ENCODE measurements at places on chromosomes 3 and 15.

GRCh38 chr3:177282119-177282655, 84.9 kb upstream of the TBL1XR1 start:
- DNase-seq, result no peak

DNA sequence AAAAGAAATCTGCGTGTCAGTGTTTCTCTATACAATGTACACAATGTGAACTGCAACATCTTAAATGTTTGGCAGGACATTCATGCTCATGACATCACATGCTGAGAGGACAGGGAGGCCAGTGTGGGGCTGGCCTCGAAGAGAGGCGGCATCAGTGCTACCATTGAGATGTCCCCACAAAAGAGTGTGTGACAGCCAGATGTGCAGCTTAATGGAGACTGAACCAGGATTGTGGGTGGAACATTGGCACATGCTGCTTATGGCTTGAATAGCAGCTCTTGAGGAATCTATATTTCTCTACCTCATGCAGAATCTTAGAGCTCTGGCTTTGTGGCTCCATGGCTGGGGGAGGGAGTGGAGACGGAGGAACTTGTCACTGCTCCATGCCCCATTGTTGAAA, 18.5 kb downstream of the CLDN11 start:
- no peak for DNase-seq

DNA sequence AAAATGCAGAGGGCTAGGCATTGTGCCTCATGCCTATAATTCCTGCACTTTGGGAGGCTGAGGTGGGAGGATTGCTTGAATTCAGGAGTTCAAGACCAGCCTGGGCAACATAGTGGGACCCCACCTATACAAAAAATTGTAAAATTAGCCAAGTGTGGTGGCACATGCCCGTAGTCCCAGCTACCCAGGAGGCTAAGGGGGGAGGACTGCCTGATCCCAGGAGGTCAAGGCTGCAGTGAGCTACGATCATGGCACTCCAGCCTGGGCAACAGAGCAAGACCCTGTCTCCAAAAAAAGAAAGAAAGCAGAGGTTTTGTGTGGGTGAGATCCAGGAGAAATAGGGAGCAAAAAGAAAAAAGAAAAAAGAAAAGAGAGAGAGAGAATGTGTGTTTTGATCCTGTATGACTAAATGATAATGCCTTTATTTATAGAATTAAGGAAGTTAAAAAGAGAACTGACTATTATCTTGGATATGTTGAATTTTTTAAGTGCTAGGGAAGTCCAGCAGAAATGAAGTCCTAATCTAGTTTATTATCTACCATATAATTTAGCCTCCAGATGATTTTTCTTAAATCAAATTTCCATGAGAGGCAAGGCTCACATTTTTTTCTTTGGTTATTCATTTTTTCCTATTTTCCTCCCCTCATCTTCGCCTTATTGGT, 4.8 kb downstream of the TTBK2 start:
- DNase-seq, result no peak

- DNase-seq, result peak; percentile 34
Measured at GRCh38 chr15:99442252-99442897, 123.4 kb upstream of the MEF2A start.

- DNase-seq, result no peak
Measured at GRCh38 chr15:83174891-83175290, 32.7 kb downstream of the HDGFL3 start.

DNA sequence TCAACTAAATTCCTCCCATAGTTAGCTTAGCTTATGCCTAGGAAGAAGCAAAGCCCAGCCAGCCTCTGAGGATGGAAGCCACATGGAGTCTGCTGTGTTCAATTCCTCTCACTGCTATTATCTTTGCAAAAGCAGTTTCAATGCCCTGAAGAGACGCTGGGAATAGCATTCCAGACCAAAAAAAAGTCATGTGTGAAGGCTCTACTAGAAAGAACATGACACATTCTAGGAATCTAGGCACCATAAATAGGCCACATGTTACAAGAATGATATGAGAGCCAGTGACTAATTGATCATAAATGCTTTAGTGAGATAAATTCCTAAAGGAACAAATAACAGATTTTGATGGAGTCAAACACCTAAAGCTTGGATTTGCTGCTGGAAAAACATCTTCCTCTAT, 800.8 kb downstream of the TUSC7 start:
- no peak for DNase-seq

DNA sequence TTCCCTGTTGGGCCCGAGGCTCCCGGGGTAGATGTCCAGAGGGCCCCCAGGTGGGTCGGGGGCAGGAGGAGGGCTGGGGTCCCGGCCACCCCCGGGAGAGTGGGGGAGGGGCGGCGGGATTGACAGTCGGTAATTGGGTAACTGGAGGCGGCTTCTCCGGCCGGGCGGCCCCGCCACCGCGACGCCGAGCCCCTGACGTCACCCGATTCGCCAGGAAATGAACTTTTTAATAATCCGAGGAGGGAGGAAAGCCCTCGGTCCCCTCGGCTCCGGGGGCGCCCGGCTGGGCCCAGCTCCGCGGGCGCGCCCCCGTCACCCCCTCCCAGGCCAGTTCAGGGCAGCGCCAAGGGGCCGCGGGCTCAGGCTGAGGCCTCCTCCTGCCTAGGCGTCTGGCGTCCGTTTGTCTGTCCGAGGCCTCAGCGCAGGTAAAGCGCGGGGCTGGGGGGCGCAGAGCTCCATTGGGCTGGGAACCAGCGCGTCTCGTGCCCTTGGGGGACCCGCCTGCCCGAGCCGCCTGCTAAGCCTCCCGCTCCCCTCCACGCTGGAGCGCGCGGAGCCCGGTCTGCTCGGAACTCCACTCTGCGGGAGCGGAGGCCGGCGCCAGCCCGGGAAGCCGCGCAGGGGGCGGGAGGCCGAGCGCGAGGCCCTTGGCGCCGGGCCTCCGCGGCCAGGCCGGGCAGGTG, 3.9 kb downstream of the GATA2 start:
- peak; percentile 79 for DNase-seq

DNA sequence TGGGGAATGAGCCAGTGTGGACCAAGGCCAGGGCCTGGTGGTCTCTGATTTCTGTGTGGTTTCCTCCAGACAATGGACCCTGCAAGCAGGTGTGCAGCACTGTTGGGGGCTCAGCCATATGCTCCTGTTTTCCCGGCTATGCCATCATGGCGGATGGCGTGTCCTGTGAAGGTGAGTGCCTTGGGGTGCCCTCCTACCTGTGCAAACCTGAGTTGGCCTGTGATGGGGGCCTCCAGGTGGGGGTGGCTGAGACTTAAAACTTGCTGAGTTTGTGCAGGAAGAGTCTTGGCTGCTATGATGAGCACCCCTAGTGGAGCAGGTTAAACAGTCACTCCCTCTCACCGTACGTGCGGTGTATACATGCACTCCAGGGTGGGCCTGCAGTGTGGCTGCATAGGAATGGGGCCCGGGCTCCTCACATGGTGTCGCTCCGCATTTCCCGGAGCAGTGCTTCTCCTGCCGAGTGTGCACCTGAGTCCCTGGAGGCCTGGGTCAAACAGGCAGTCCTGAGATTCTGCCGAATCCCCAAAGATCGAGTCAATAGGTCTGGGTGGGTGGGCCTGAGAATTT, 70.8 kb downstream of the FBLN2 start:
- DNase-seq, result no peak

GRCh38 chr15:53331328-53332190, 427.9 kb downstream of the WDR72 start:
- no peak for DNase-seq

GRCh38 chr15:85480923-85481322, 100.5 kb downstream of the AKAP13 start:
- DNase-seq, result no peak

DNA sequence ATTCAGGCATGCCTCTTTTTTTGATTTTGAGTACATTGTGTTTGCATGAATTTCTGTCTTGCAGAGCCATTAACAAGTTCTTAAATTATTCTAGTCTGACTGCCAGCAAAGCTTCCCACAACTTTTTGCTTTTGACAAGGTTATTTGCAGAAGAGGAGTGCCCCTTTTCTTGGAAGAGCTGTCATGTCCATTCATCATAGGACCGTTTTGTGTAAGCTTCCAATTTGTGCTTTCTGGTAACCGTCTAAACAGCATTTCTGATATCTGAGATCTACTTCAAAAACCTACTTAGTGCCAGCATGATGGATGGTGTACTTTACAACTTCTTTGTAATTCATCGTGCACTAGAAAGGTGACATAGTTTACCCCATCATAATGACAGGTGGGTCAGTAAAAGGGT, 379.7 kb downstream of the NAALADL2 start:
- no peak for DNase-seq

- no peak for DNase-seq
Measured at GRCh38 chr15:66765478-66766281, 63.6 kb downstream of the SMAD6 start.

- no peak for DNase-seq
Measured at GRCh38 chr3:193722566-193722965, 129.6 kb downstream of the OPA1 start.

DNA sequence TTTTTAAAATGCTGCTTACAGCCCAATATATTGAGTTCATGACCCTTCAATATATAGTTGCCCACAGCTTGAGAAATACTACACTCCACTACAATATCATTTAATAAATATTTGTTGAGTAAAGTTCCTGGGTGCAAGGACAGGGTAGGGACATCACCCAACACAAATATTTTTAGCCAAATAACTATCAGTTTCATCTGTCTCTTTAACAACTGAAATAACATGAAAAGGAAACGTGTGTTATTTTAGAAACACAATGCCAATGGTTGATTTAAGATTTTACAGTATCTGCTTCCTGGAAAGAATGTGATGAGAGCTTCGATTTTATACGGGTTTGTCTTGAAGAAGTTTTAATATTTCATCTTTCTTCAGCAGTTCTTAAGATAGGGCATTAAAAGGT, 67.7 kb upstream of the CDV3 start:
- DNase-seq, result no peak

DNA sequence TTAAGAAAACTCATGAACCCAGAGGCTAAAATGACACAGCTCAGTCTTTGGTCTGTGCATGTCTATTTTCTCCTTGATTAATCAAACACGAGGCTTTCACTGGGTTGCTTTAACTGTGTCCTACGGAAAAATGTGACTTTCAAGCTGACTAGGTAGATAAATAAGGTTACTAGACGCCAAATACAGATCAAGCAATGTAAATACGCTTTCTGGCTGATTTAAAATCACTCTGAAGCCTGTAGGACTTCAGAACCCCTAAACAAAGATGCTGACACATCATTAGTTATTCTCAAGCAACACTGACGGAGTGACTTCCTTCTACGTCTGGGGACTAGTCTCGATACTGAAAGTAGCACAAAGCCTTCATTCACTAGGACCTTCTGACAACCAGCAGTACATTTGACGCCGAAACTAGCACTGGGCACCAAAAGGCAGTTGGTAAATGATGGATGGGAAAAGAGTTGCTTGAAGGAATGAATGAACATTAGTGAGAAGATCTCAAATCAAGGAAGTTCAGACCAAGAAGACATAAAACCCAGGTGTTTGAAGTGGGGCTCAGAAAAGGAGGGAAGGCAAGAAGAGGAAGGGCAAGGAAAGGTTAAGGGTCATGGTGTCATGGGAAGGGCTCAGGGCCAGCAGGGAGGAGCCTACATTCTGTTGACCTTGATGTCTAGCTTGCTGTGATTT, 67.1 kb upstream of the CDV3 start:
- DNase-seq, result no peak

DNA sequence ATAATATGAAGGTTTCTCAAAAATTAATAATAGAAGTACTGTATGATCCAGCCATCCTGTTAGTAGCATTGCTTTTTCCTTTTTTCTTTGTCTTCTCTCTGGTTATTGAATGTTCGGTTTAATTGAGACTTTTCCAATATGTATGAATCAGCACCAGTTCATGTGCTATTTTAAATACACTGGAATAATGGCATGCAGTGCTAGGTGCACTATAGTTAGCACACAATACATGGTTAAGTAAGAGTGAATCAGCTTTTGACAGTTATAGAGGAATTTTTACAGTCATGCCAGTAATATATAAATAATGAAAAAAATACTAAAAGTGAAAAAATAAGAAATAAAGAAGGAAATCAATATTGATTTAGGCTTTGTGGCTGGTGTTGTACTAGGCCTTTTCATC, 113.8 kb upstream of the STRIT1 start:
- DNase-seq, result no peak

- peak; percentile 10 for DNase-seq
Measured at GRCh38 chr3:167941234-167941995, 154.3 kb downstream of the GOLIM4 start.

DNA sequence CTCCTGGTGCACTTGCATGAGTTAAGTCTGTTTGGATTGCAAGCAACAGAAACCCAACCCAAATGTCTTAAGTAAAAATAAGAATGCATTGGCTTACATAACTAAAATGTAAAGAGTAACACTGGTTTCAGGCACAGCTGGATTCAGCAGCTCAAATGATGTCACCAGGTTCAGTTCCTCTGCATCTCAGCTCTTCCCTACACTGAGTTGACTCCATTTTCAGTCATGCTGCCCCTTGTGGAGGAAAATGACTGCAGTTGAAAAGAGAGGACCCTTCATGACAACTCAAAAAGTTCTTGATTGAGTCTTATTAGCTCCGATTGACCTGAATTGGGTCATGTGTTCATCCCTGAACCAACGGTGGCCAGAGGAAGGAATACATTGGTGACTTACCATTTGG, 138.5 kb upstream of the ABI3BP start:
- peak; percentile 37 for DNase-seq

- DNase-seq, result no peak
Measured at GRCh38 chr3:187871848-187872247, 126.6 kb upstream of the BCL6 start.
